Kidney (tissue), 22 donors: ENCODE measurements at places on chromosomes 5 and 9. TPM values are rescaled to one million over a fixed set of nuclear protein-coding genes. Genes with fewer than 3 reads are reported as not detected.

- H3K4me3 ChIP-seq, result no peak overlapping the region
- DNase-seq, result no peak
- no peaks in the 10 kb centered on the region for H3K36me3 ChIP-seq
- no peaks in the 10 kb centered on the region for H3K27me3 ChIP-seq
Measured at GRCh38 chr9:6655036-6655435, 9.5 kb upstream of the GLDC start.

DNA sequence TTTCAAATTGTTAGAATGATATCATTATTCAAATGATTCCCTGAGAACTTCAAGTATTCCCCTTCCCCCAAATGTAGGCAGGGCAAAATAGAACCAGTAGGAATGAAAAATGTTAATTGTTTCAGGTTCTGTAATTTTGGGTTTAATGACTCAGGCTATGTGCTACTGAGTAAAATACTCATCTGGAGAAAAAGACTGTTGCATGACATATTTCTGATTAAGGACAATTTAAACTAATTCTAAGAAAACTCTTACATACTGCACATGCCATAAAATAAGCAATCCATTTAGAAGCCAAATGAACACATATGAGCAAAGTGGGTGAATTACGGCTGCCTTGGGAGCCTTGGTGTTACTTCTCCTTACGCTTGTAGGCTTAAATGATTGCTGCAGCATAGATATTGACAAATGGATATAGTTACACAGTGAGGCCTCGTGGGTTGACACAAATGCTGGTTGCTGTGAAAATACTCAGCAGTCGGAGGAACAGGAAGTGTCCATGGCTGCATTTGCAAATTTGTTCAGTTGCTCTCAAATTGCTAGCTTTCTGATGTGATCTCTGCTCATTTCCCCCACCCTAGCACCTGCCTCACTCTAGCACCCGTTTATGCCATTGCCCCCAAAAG, 174.9 kb upstream of the DMAC1 start:
- no peak overlapping the region for H3K4me3 ChIP-seq
- no peak for DNase-seq
- no peaks in the 10 kb centered on the region for H3K36me3 ChIP-seq

DNA sequence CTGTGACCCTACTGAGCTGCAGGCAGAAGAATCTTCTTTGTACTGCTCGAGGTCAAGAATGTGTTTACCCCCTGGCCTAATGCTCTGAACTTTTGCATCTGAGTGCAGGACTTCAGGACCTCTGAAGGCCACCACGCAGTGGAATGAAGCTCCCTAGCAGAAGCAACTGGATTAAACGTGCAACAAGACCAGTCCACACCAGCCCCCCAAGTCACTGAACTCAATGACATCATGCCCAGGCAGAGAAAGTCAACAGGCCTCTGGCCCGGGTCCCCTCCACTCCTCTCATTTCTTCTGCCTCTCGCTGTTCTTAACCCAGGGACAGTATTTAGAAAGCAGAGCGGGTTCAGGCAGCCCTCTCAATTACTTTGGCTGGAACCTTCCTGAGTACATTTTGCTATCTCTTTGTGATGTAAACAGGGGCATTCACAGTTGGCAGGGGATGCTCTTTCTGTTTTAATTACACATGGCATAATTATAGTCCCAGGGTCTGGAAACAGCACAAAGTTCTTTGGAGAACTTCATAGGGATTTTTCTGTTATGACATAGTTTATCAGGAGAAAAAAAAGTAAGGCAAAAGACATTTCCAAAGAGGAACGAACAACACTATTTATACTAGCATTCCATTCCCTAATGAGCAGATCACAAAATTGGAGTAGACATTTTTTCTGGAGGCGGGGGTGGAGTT, 108.2 kb upstream of the SPATA31D4 start:
- no peaks in the 10 kb centered on the region for H3K36me3 ChIP-seq
- no peak for DNase-seq
- H3K4me1 ChIP-seq, result no peaks in the 10 kb centered on the region
- H3K4me3 ChIP-seq, result no peak overlapping the region
- no peak overlapping the region for H3K27ac ChIP-seq

- no peaks in the 10 kb centered on the region for H3K4me1 ChIP-seq
- H3K4me3 ChIP-seq, result no peak overlapping the region
- DNase-seq, result no peak
Measured at GRCh38 chr9:135993409-135993742, 32.2 kb upstream of the UBAC1 start.

DMRT2 gene
- total RNA-seq, result 9.3 TPM

CCDC180 gene
- 8.8 TPM for total RNA-seq

DNAJC18 gene
- total RNA-seq, result 13.7 TPM

ZNF879 gene
- total RNA-seq, result 4.3 TPM

DNA sequence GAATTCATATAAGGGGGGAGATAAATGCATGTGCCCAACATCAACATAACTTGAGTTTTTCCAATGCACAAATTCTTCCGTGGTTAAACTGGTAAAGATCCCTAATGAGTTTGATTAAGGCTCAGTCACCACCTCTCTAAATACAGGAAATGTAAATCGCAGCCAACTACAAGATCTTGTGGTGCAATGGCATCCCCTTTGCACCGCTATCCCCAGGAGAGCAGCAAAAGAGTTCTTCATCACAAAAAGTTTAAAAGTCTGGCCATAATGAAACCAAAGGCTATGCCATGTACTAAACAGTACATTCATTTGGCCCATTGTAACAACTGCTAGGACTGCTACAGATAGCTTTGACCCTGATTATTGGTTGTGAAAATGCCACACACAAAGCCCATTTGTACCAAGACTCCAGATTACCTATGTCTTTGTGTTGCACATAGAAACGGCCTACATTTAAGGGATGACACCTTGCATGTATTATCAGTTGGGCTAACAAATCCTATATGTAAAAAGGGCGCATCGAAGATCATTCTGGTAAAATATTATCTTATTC, 44.5 kb downstream of the ZNF608 start:
- no peaks in the 10 kb centered on the region for H3K36me3 ChIP-seq
- H3K27me3 ChIP-seq, result no peaks in the 10 kb centered on the region
- H3K4me3 ChIP-seq, result no peak overlapping the region
- no peak for DNase-seq
- H3K27ac ChIP-seq, result no peak overlapping the region
- peaks cover 29% of the 10 kb centered on the region for H3K4me1 ChIP-seq

ADAMTS19 gene
- not detected for total RNA-seq

DNA sequence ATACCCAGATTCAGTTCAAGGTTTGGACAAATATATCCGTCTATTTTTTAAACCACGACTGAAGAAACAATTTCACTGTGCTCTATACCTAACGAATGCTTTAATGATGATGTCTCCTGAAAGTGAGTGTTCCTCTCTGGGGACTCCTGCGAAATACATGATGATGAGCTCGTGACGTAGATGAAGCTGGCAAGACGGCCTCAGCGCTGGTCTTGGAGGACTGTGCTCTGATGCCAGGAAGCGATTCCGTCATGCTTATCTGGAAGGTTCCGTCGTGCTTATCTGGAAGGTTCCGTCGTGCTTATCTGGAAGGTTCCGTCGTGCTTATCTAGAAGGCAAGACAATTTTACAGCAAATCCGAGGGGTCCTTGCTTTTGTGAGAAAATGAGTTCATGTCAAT, 250.8 kb upstream of the IRX2 start:
- H3K4me1 ChIP-seq, result no peaks in the 10 kb centered on the region
- H3K36me3 ChIP-seq, result no peaks in the 10 kb centered on the region
- H3K4me3 ChIP-seq, result no peak overlapping the region
- no peak overlapping the region for H3K27ac ChIP-seq
- H3K27me3 ChIP-seq, result no peaks in the 10 kb centered on the region

DNA sequence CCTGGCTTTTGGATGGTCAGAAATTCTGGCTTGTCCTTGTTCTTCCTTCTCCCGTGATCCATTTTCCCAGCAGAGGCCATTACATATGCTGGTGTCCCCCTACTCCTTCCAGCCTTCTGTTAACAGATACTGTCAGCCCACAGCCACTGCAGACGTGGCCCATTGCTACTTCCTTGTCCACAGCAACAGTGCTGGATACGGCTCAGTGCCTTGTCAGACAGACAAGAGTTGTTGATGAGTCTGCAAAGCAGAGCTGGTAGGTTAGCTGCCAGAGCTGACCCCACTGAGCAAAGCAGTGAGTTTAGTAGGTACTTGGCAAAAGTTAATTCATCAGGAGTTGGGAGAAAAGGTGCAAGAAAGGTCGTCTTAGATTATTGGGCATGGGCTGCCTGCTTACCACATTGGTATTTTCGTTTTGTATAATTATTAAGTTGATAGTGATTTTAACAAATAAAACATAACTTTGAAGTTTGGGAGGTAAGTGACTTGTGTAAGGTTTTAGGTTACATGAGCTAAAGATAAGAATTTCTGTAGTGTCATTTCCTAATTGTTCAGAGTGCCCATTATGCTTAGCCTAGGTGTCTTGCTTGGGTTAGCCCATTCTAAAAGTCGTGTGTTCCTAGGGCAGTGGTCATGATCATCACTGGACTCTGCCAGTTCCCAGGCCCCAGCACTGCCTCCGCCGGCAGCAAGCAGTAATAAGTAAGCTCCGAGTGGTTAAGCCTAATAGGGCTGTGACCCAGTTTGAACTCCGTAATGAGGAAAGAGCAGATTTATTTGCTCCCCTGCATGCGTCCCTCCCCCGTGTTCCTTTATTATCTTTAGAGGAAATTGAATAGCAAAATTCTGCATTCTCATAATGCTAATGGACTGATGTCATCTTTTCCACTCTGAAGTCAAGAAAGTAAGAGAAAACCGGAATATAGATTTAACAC, 292.0 kb downstream of the FANCC start:
- no peaks in the 10 kb centered on the region for H3K27me3 ChIP-seq
- H3K27ac ChIP-seq, result peak overlapping the region; percentile 90
- peaks cover 22% of the 10 kb centered on the region for H3K36me3 ChIP-seq
